Peyer's patch (tissue), 4 donors: ENCODE measurements at places on chromosomes 16 and 17.
A peak's percentile ranks its signal among the peaks of the same experiment; 100 is the strongest.

DNA sequence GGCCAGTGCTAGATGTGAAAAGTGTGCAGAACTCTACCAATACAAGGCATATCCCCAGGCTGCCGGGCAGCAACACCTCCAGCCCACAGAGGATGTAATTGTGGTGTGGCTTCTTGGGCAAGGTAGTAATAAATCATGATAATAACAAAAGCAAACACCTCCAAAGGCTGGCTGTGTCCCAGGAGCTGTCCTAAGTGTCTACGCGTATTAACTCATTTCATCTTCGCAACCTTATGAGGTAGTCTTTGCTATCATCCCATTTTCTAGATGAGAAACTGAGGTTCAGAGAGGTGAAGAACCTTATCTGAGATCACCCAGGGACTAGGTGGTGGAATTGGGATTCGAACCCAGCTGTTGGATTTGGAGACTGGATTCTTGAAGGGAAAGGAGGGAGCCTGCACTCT is 5.3 kb downstream of the PDK2 start:
- peak; percentile 70 for DNase-seq
- peak overlapping the region; percentile 98 for H3K27ac ChIP-seq
- peaks cover 9% of the 10 kb centered on the region for H3K4me1 ChIP-seq
- H3K36me3 ChIP-seq, result no peaks in the 10 kb centered on the region

- DNase-seq, result no peak
- H3K4me3 ChIP-seq, result no peak overlapping the region
- no peaks in the 10 kb centered on the region for H3K4me1 ChIP-seq
- H3K36me3 ChIP-seq, result no peaks in the 10 kb centered on the region
- H3K27ac ChIP-seq, result no peak overlapping the region
- no peaks in the 10 kb centered on the region for H3K27me3 ChIP-seq
Measured at GRCh38 chr17:17497845-17498520, 1.8 kb upstream of the RASD1 start.

GRCh38 chr17:51010173-51010675 is 110.4 kb downstream of the SPAG9 start:
- H3K36me3 ChIP-seq, result no peaks in the 10 kb centered on the region
- no peaks in the 10 kb centered on the region for H3K4me1 ChIP-seq
- H3K4me3 ChIP-seq, result no peak overlapping the region
- no peaks in the 10 kb centered on the region for H3K27me3 ChIP-seq
- no peak overlapping the region for H3K27ac ChIP-seq

DNA sequence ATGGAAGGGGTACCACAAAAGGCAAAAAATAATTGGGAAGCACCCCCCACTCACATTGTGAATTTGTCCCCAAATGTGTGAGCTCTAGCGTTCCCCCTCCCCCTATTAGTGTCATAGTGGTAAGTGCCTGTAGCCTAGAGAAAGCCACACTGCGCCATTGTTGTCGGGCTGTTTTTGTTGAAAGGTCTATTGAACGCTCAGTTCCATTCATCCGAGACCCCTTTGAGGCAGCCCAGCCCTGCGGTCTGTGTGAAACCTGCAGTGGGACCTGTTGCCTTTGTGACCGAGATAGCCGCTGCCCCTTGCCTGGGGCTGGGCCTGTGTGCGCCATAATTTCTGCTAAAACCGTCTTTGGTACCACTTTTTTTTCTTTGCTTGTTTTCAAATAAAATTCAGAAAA is 3.0 kb downstream of the JPT2 start:
- no peak overlapping the region for H3K27ac ChIP-seq
- no peak overlapping the region for H3K4me3 ChIP-seq

- no peaks in the 10 kb centered on the region for H3K27me3 ChIP-seq
- no peak for DNase-seq
- H3K4me3 ChIP-seq, result no peak overlapping the region
- no peaks in the 10 kb centered on the region for H3K4me1 ChIP-seq
Measured at GRCh38 chr16:9850817-9851216, 331.4 kb downstream of the GRIN2A start.

DNA sequence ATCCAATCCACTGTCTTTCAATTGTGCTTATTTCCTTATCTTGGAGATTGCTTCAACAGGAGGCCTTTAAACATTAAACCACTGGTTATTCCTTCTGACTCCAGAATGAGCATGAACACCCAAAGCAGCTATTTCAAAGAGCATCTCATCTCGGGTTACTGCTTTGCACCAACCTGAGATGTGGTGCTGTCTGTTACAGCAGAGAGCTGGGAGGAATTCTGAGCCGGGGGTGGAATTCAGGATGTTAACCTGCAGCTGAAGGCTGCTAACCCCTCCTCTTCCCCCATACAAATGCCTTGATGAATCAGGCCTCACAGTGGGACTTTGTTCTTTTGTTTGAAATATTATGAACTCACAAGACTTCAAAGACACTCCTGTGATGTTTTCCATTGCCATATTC is 113.1 kb downstream of the SHISA9 start:
- no peak overlapping the region for H3K4me3 ChIP-seq
- H3K4me1 ChIP-seq, result no peaks in the 10 kb centered on the region
- H3K27ac ChIP-seq, result no peak overlapping the region
- H3K27me3 ChIP-seq, result no peaks in the 10 kb centered on the region
- no peak for DNase-seq

DNA sequence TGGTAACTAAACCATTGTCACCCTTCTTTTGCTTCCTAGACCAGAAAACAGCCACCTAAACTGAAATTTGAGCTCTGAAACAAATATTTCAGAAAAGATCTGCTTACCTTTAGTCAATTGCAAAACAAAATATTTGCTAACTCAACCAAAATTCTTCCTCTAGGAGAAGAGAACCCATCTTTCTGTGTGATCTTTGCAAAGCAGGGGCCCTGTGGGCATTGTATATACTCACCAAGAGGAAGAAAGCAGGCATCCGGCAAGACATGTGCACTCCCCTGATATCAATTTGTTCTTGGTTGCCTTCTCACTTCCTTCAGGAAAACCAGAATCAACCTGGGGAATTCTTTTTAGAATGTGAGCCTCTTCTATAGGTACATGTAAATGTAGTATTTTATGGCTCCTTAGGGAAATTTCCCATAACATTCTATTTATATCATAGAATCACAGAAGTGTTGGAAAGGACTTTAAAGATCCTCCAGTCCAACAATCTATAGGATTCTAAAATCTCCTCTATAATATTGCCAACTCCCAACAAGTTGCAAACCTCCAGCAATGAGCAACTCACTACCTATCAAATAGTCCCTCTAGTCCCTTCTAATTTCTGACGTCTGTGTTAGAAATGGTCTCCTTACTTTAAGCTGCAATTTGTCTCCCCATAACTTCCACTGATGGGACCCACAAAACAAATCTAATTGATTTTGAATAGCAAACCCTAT is 966 bp downstream of the SLFN14 start:
- H3K36me3 ChIP-seq, result no peaks in the 10 kb centered on the region
- no peak for DNase-seq
- no peak overlapping the region for H3K27ac ChIP-seq
- H3K4me1 ChIP-seq, result no peaks in the 10 kb centered on the region

- H3K4me3 ChIP-seq, result no peak overlapping the region
- H3K27me3 ChIP-seq, result no peaks in the 10 kb centered on the region
- no peak overlapping the region for H3K27ac ChIP-seq
- no peak for DNase-seq
- H3K4me1 ChIP-seq, result no peaks in the 10 kb centered on the region
- H3K36me3 ChIP-seq, result no peaks in the 10 kb centered on the region
Measured at GRCh38 chr16:77579351-77579891, 142.9 kb upstream of the NUDT7 start.

- no peaks in the 10 kb centered on the region for H3K27me3 ChIP-seq
- H3K36me3 ChIP-seq, result peaks cover 2% of the 10 kb centered on the region
- H3K4me1 ChIP-seq, result peaks cover 3% of the 10 kb centered on the region
- peak overlapping the region; percentile 75 for H3K27ac ChIP-seq
- no peak overlapping the region for H3K4me3 ChIP-seq
- DNase-seq, result peak; percentile 62
Measured at GRCh38 chr17:42132941-42133340, 10.3 kb downstream of the HSPB9 start.

DNA sequence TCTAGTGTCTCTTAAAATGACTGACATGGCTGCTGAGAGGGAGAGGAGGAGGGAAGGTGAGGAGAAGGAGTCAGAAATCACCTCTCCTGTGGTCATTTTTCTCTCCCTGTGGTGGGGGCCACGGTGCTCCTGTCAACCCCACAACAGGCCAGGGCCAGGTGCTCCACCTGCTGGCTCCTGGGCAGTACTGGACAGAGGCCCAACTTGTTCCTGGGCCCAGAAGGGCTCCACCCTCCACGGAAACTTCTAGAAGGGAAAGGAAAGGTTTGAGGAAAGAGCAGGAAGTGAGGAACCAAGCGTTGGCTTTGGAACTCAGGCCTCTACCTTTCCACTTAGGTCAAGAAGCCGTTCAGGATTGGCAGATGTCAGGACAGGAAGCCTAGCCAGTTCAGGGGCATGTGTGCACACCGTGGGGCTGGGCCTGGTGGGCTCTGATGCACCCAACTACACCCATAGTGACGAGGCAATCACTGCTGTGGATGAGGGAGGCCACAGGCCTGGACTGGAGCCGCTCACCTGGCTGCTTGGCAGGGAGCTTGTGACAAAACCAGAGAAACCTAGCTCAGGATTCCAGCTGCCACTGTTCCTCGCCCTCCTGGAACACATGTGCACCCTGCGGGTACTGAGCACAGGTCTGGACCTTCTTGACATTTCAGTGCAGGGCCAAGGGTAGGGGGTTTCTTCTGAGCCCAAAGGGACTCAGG is 36.1 kb downstream of the WNT3 start:
- DNase-seq, result peak; percentile 65
- H3K27me3 ChIP-seq, result no peaks in the 10 kb centered on the region
- H3K4me1 ChIP-seq, result peaks cover 17% of the 10 kb centered on the region
- no peak overlapping the region for H3K4me3 ChIP-seq
- H3K27ac ChIP-seq, result peak overlapping the region; percentile 55

- H3K4me3 ChIP-seq, result no peak overlapping the region
- no peaks in the 10 kb centered on the region for H3K4me1 ChIP-seq
- H3K36me3 ChIP-seq, result no peaks in the 10 kb centered on the region
Measured at GRCh38 chr16:81189100-81189664, 49.3 kb upstream of the BCO1 start.

DNA sequence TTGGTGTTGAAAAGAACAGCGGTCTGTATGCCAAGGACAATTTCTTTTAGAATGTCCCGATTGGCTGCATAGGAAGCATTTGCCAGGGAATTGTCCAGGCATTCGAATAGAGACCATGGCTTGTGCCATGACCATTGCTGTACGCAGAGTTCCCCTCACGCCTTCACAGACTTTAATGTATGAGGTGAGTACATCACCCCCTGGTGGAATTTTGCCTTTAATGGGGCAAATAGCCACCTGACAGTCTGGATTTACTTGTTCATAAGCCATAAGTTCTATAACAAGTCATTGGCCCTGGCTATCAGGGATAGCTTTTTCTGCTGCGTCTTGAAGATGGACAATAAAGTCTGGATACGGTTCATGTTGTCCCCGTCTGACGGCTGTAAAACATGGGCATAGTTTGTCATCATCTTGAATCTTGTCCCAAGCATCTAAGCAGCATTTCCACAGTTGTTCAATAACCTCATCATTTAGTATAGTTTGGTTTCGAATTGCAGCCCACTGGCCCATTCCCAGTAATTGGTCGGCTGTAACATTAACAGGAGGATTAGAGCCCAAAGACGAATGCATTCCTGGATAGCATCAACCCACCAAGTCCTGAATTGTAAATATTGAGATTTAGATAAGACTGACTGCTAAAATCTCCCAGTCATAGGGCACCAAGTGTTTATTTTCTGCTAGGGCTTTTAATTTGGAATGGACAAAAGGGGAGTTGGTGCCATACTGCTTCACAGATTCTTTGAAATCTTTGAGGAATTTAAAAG is 67.7 kb upstream of the ARL4D start:
- no peaks in the 10 kb centered on the region for H3K27me3 ChIP-seq
- H3K4me1 ChIP-seq, result no peaks in the 10 kb centered on the region
- H3K27ac ChIP-seq, result no peak overlapping the region
- H3K36me3 ChIP-seq, result no peaks in the 10 kb centered on the region
- no peak overlapping the region for H3K4me3 ChIP-seq

DNA sequence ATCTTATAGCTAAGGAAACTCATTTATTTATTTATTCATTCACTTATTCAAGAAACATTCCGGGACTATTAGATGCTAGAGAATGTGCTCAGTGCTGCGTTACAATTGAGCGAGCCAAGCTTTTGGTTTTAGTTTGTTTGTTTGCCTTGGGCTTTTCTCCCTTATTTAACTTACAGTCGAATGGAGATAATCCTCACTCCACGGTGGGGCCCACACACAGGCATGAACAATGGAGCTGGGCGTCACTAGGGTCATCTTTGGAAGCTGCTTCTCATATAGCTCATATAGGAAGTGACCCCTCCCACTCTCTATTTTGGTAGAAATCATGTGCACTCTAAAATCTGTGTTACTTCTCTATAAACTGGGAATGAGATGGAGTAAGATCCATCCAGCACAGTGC is 210.0 kb downstream of the TMEM114 start:
- H3K27me3 ChIP-seq, result no peaks in the 10 kb centered on the region
- no peak overlapping the region for H3K27ac ChIP-seq
- H3K4me3 ChIP-seq, result no peak overlapping the region
- no peaks in the 10 kb centered on the region for H3K36me3 ChIP-seq
- H3K4me1 ChIP-seq, result no peaks in the 10 kb centered on the region
- DNase-seq, result no peak

GRCh38 chr17:49779739-49780231 is 8.7 kb upstream of the KAT7 start:
- no peaks in the 10 kb centered on the region for H3K27me3 ChIP-seq
- no peak overlapping the region for H3K4me3 ChIP-seq
- no peaks in the 10 kb centered on the region for H3K4me1 ChIP-seq
- no peak overlapping the region for H3K27ac ChIP-seq
- no peaks in the 10 kb centered on the region for H3K36me3 ChIP-seq

- DNase-seq, result no peak
- H3K27me3 ChIP-seq, result no peaks in the 10 kb centered on the region
- H3K27ac ChIP-seq, result no peak overlapping the region
- no peak overlapping the region for H3K4me3 ChIP-seq
Measured at GRCh38 chr17:6361733-6362132, 73.2 kb downstream of the AIPL1 start.

DNA sequence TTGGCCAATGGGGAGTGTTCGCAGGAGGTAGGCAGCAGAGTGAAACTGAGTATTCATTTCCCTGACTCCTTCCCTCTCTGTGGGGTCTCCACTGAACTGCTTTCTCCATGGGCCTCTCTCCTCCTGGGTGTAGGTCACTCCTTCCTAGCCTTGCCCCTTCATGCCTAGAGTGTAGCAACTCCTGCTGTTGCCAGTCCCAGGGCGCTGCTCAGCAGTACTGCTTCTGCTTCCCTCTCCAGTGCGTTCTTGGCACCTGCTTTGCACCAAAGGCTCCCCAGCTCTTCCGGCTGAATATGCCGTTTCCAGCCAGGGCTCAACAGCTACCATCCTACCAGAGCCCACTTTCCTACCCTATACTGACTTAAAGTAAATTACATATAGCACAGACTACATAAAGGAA is 92.2 kb downstream of the MAF start:
- H3K4me1 ChIP-seq, result no peaks in the 10 kb centered on the region
- no peaks in the 10 kb centered on the region for H3K36me3 ChIP-seq
- no peak overlapping the region for H3K27ac ChIP-seq
- DNase-seq, result no peak

DNA sequence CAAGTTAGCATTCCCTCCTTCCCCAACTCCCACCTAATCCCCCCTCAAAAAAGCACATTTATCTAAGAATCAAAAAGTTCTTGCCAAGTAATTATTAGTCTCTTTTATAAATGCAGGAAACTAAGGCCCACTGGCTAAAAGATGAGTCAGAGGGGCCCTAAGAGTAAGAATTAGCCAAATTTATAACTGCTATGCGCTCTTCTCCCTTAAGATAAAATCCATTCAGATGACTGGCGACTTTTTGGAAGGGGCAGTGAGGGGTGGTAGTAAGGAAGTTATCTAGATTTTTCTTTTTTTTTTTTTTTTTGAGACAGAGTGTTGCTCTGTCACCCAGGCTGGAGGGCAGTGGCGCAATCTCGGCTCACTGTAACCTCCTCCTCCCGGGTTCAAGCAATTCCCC is 17.1 kb downstream of the ZNF652 start:
- H3K4me3 ChIP-seq, result no peak overlapping the region
- no peak overlapping the region for H3K27ac ChIP-seq
- H3K27me3 ChIP-seq, result no peaks in the 10 kb centered on the region
- H3K36me3 ChIP-seq, result no peaks in the 10 kb centered on the region
- no peaks in the 10 kb centered on the region for H3K4me1 ChIP-seq
- DNase-seq, result no peak
